CD4-positive, alpha-beta T cell treated with Interleukin-6 at 100 ng/mL for 8 hours (primary cell): ENCODE measurements at places on chromosomes 2 and 18.

GRCh38 chr2:233124421-233125080 is 64.4 kb downstream of the INPP5D start:
- no peak for DNase-seq

DNA sequence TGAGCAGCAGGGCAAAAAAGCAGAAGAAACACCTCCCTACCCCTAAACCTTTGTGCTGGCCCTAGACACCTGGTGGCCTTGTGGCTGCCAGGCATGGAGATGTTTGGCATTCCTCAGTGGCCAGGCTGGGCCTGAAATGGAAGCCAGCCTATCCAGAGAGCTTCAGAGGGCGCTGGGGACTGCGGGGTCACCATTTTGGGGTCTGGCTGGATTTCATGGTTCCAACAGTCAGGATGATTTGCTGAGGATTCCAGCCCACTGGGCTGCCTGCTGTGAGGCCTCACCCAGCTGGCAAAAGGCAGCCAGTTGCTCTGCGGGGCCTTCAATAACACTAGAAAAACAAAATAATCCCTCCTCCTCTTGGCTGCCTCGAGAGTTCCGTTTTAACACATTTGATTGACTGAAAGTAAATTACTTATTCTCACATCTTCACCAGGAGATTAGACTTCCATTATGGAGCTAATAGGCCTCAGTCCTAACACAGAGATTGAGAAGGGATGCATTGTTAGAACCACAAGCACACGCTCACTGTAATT is 154.1 kb downstream of the EN1 start:
- no peak for DNase-seq

- no peak for DNase-seq
Measured at GRCh38 chr2:239339241-239339640, 61.6 kb downstream of the HDAC4 start.

DNA sequence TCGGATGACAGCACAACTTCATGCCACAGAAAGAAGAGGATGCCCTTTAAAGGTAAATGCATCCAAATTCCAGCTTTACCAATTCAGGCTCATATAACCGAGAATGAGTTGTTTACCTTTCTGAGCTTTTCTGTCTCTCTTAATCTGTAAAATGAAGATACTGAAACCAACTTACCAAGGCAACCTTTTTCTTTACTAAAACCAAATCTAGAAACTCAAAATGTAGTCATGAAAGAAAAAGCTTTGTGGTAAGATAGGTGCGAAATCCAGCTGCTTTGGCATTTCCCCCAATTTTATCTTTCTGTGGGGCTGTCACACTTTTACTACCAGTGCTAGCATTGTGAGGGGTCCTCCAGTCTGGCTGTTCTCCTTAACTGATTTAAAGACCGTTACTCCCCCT is 240.4 kb downstream of the IKZF2 start:
- DNase-seq = no peak

- DNase-seq = no peak
Measured at GRCh38 chr18:48862132-48862531, 88.6 kb downstream of the SMAD7 start.

- DNase-seq = no peak
Measured at GRCh38 chr2:13114391-13114790, 397.7 kb downstream of the TRIB2 start.

GRCh38 chr2:238369591-238370040 is 49.3 kb downstream of the TRAF3IP1 start:
- DNase-seq = no peak

- no peak for DNase-seq
Measured at GRCh38 chr2:54258166-54258565, 2.1 kb upstream of the TSPYL6 start.

DNA sequence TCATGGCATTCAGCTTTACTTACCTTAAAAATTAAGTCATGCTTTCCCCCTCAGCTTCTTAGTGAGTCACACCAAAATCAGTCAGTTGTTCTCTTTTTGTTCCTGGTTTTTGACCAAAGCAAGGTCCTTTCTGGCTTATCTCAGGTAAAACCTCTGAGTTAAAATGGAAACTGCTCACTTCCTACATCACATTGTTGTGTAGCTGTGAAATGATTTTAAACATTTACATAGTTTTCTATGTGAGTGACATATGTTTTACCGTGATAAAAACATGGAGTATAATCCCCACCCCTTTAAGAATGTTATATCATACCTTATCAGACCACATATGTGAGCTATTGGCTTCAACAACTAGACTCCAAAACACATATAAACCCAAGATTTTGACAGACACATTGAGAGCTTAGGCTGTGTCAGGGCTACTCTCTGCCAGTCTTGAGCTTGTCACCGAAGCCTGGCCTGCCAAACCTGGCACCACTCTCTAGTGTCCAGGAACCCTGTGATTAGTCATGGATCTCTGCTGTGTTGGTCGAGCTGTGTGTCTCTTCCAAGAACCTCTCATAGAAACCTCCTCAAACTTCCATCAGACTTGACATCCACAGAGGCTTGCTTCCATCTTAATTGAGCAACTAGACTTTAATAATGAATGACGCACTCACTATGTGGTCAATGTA is 294.5 kb upstream of the FBXO11 start:
- no peak for DNase-seq

- DNase-seq = no peak
Measured at GRCh38 chr18:45793264-45793965, 32.1 kb upstream of the SIGLEC15 start.

DNA sequence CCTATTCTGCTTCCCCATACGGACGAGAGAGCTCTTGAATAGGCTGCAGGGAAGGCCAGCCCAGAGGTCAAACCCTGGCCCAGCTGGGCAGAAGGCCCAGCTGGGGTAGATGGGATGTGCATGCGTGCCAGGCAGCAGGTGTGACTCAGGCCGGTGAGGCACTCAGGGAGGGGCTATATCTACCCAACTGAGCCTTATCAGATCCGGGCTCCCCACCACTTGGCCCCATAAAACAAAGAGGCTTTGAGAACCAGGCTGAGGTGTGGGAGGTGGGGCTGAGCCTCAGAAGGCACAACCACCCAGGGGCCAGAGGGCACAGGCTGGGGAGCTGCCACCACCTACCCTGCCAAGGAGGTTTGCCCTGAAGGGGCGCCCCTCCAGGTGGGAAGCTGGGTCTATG is 8.0 kb upstream of the CFAP65 start:
- DNase-seq = no peak

GRCh38 chr2:25098056-25098455 is 56.2 kb downstream of the EFR3B start:
- DNase-seq = no peak
